ENCODE measurements at places on chromosomes 5 and 9.

- no peak for DNase-seq
Measured at GRCh38 chr9:20775683-20776082, 91.6 kb downstream of the FOCAD start.

DNA sequence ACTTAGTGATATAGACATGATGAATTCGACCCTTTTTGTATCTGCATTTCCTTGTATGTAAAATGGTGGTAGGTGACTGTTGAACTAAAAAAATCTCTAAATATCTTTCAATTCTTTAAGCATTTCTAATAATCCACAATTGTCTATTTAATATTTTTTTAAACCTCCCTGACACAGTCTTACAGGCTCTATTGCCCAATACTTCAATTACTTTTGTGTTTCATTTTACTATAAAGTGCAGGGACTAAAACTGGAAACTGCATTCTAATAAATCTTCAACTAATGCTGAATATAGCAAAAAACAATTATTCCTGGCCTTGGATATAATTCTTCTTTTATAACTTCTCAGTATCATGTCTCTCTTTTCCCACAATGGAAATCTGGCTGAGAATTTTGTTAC, 202.7 kb upstream of the PIK3R1 start:
- DNase-seq: no peak

DNA sequence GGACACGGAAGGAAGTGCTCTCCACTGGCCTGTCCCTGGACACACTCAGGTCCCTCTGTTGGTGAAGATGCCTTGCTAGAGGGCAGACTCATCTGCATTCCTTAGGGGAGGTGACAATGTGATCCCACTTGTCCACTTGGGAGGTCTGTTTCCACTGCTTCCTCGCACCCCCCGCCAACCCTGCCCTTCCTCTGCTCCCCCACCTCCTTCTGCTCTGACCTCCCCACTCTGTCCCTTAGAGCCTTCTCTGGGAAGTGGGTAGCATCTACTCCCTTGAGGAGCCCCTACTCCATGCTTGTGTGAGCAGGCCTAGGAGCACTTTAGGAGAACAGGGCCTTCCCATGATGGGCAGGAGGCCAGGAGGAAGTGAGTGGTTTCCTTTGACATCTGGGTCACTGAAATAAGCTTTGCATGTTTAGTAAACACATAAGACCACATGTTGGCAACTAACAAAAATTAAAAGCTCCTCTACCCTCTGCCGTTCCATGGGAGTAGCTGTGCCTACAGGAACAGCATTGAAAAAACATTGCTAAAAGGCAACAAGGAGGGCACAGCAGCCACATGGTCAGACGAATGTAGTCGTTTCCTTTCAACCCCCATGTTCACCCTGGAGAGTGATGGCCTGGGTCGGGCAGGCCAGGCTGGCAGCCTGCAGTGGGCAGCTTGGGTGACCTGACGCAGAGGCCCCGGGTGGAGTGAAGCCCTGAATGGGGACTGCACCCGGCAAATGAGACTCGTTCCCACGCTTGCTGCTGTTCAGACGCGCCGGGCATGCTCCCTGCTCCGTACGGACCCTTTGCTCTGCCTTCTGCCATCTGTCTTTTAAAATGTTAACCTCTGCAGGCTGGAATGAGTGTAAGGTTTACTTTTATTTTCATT, 634.0 kb downstream of the IRX1 start:
- DNase-seq: no peak

- no peak for DNase-seq
Measured at GRCh38 chr9:130029223-130029973, 13.6 kb downstream of the FNBP1 start.

- DNase-seq: peak; percentile 26
Measured at GRCh38 chr5:36875051-36875789, 1.3 kb upstream of the NIPBL start.

DNA sequence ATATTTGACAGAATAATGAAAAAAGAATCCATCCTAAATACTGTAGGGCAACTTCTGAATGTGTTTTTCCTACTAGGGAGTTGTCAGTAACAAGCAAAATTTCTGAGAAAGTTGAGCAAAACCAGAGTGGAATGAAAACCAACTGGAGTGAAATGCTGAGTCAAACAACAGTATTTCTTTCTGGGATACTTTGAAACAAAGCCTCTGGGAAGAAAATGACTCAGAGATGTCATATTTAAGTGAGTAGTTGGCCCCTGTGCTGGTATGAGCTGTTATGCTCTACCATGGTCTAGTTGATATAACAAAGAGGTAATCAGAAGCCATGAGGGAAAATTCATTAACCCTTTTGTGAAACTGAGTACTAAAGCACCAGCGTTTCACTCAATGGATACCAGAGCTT, 372.1 kb upstream of the C9orf72 start:
- DNase-seq: no peak

DNA sequence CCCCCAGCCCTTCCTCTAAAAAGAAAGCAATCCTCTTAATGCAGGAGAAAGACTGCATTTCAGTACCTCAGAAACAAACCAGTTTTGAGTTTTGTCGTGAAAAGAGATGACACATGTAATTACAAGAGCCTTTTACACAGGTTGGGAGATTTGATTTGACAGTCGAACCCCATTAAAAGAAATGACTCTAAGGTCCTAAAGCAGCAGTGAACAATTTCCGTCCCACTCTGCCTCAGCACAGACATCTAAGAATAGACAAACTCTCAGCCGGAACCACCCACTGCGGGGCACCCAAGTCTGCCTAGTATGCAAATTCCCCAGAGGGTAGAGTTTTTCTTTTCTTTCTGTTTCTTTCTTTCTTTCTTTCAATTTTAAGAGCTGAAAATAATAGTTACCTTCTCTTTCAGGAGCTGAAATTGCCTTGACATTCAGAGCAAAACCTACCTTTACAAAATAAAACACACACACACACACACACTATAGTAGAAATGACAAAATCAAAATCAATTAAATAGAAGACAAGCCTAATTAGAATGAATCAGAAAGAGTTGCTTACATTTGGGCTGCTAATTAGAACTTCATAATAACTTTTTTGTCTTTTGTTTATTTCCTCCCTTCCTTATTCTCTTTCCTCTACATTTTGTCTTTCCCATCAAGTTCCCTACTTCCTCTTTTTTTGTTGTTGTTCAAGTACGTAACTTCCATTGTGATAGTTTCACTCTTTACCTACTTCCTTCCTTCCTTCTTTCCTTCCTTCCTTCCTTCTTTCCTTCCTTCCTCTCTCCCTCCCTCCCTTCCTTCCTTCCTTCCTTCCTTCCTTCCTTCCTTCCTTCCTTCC, 65.1 kb downstream of the BASP1 start:
- no peak for DNase-seq

- no peak for DNase-seq
Measured at GRCh38 chr5:176888016-176888864, 10.9 kb downstream of the HK3 start.

DNA sequence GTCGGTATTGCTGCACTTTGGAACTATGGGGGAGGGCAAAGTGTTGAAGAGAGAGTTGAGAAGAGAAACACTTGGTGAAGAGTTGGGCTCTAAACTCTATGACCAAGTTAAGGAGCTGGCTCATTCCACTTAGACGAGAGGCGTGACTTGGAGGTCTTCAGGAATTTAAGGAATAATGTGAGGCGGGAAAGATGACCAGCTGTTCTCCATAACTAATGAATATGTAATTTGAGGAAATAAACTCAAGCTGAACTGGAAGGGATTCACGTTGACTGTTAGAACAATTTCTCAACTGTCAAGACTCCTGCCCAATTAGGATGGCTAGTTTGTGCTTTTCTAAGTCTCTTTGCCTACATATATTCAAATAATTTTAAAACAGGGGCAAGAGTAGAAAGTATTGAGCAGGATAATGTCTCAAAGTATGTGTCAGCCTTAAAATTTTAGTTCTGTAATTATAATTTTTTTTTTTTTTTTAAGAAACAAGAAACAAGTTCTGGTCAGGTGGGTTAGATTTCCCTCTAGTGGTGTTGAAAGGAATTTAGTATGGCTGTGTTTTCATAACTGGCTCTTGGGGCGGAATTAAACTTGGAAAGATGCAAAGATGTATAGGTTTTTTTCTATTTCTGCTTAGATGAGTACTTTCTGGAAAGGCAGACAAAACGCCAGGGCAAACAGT, 33.4 kb downstream of the TMEM252 start:
- DNase-seq: no peak

- DNase-seq: no peak
Measured at GRCh38 chr9:71120501-71121247, 747 bp downstream of the TRPM3 start.

DNA sequence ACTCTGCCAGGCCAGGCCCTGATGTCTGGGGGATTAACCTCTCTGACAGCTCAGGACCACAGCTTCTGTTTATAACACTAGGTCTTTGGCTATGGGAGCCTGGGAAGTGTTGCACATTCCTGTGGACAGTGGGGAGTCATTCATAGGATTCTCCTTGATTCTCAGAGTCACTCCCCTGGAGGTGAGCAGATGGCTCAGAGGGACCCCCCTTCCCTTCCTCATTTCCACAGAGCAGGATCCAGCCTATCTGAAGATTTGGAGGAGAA, 60.2 kb downstream of the NRG2 start:
- DNase-seq: no peak

DNA sequence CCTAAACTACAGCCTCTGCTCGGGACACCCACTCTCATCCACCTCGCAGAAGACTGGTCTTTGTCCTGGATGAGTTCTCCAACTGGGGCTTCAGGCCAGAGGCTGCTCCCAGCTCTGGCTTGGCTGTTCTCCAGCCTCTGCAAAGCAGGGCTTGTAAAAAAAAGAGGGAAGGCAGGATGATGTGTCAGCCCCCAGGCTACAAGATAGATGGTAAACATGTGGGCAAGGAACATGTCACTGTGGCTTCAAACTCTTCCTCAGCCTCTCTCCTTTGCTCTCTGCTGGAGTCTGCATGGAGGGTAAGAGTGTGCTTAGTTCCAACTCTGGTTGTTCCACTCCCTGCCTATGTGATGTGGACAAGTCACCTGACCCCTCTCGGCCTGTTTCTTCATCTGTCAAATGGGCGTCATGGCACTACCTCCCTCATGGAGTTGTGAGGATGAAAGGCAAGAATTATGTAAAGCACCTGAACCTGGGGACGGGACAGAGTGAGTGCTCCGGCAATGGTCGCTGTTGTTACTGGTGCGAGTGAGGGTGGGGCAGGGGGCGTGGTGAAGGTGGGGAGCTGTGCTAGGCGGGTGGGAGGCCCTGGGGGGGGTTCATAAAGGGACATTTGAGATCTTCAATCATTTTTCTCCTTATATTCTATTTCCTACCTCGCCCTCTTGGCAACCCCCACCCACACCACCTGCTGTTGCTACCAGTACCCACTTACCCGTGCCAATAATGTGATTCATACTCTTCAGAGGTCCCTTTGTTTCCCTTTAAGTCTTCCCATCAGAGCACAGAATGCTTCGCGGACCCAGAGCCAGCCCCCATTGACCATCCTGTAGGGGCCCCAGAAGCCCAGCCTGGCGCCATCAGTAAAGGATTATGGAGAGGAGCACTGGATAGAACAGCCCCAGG, 6.8 kb upstream of the ZNF79 start:
- no peak for DNase-seq

- DNase-seq: no peak
Measured at GRCh38 chr9:133571896-133572595, 37.1 kb downstream of the FAM163B start.

DNA sequence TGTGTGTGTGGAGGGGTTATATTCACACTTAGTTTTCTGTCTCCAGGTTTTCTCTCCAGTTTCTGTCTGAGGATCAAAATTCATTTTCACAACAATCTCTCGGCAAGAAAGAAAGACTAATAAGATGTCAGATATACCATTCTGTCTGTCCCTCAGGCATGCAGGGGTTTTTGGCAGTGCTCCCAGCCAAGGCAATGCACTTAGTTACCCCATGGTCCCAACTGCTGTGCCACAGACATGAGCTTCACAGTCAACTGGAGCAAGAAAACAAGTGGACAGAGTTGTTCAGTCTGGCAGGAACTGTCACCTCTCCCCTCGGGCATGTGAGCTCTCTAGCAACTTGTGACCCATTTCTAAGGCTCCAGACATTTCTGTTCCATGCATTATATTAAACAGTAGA, 101.7 kb upstream of the LHFPL2 start:
- no peak for DNase-seq

- DNase-seq: peak; percentile 3
Measured at GRCh38 chr9:14428781-14429230, 114.9 kb upstream of the NFIB start.

- DNase-seq: no peak
Measured at GRCh38 chr5:10892147-10892910, 131.3 kb upstream of the DAP start.

DNA sequence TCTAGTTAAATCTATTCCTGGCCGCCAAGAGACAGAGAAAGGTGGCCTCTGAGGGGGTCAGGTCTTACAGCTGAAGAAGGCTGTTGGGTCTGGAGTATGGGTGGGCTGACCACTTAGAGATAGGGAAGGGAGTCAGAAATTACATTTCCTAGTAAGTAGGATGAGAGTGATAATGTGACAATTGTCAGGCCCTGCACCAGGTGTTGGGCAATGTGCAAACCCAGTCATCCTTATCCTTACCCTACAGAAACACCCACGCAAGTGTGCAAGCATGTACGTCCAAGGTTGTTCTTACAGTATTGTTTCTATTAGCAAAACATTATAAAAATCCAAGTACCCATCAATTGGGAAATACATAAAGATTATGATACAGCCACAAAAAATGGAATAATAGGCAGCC, 9.5 kb downstream of the SPAAR start:
- DNase-seq: no peak

GRCh38 chr9:92562461-92562967, 26.7 kb upstream of the ECM2 start:
- DNase-seq: no peak

DNA sequence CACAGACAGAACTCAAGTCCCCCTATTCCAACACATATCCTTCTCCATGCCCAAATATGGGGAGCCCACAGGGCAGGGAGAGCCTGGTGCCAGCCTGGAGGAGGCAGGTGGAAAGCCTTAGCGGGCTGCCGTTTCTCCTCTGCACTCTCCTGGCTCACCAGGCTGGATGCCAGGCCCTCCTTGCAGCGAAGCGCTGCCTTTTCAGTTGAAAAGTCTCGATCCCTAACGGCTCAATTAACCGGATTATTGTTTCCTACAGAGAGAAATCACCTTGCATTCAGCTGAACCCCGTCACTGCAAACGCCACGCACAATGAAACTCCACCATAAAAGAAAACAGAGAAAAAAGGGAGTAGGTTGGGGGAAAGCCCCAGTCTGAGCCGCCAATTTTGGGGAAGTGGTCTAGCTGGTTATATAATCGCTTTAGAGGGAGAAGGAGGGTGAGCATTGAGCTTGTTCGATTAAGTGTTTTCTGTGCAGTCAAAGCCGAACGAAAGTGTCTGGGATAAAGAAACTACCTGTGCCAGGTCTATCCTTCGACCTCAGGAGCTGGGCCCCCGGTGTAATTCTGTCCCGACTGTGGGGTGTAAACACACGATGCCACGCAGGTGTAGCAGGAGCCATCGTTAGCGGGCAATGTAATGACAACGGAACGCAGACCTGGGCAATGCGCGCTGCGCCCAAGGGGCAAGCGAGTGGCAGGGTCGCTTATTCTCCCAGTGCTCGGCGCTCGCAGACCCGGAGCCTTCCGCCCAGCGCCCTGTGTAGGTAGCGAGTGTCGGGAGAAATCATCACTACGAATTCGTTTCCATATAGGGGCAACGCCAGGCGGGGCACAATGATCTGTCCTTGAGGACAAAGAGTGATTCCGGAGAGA, 3.8 kb downstream of the BARHL1 start:
- DNase-seq: no peak

All from stimulated activated CD4-positive, alpha-beta T cell treated with anti-CD3 and anti-CD28 coated beads, Interleukin-15, amount 100 ng/mL, for 48 hours (primary cell).